NCI-H1436 (cell line): ENCODE measurements at places on chromosomes 16 and 17.

GRCh38 chr17:6596511-6596910 lies 40.2 kb upstream of the PITPNM3 start:
- no peak for DNase-seq

DNA sequence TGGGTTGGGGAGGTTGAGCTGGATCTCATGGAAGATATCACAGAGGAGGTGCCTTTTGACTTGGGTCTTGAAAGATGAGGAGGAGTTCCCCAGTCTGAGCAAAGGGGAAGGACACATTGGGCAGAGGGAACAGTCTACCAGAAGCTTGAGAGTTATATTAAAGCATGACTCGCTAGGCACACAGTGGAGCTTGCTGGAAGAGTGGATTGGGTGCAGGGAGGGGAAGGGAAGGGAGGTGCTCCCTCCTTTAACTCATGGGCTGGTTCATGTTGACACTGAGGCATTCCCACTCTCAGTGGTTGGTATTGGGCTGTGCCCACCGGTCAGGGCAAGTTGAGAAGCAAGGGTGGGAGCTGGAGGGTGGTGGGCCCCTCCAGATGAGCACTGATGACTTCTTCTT lies 5.9 kb downstream of the TMEM98 start:
- no peak for DNase-seq

DNA sequence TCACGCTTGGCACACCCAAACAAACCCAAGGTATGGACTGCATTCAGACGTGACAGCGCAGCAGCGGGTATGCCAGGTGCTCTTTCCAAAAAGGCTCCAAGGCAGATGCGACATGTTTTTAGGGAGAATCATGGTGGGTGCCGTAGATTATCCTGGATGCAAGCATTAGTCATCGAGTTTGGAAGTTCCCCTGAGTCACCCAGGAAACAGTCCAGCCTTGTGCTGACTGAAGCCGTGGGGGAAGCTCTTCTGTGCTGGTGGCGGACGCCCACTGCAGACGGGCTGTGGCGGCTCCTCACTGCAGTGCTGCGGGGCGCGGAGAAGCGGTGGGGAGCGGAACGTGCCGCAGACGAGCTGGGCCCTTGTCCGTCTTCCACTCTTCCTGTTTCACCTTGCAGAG lies 13.9 kb downstream of the JPT2 start:
- DNase-seq, result no peak

DNA sequence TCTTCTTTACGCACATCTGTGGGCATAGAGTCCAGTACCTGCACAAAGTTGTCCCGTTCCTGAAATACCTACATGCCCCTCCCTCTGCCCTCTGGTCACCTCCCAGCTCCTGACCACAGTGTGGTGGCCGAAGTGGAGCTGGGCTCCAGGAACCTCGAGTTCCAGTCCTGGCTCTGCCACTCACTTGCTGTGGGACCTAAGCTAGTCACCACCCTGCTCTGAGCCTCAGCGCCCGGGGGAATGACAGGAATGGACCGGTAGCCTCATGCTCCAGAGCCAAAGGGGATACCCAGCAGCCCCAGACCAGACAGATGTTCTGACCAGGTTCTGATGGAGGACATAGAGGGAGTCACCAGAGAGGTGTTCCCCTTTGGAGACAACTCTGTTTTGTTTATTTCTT lies 26.7 kb upstream of the ITGA3 start:
- no peak for DNase-seq

DNA sequence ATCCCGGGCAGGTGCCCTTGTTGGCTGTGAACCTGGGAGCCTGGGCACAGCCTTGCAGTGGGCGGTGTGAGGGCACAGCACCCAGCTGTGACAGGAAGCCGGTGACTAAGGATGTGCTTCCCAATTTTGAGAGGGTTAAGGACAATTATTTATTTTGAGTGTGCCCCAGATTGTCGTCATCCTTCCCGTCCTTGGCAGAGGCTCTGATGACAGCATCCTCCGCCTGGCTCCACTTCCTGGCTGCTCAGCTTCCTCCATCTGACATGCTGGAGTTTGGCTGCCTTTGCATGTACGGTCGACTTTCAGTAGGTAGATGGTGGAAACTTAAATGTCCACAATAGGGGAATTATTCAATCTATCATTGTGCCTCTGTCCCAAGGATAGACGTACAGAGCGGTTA lies 282.4 kb upstream of the EEF2KMT start:
- no peak for DNase-seq

GRCh38 chr16:72809446-72809845 lies 238.5 kb downstream of the ZFHX3 start:
- DNase-seq, result no peak

- DNase-seq, result no peak
Observed at GRCh38 chr17:62987136-62987535, 21.1 kb downstream of the TANC2 start.

- DNase-seq, result no peak
Observed at GRCh38 chr16:10694830-10695229, at the start of gene TEKT5. TEKT5 (minus strand) TSS chr16:10694930; CDS start chr16:10694873, 57 bp downstream.

GRCh38 chr16:85621698-85622428 lies 8.7 kb downstream of the GSE1 start:
- no peak for DNase-seq

GRCh38 chr17:63035695-63036094 lies 69.7 kb downstream of the TANC2 start:
- DNase-seq, result no peak

- no peak for DNase-seq
Observed at GRCh38 chr17:29066606-29067005, 23.7 kb downstream of the PIPOX start.

DNA sequence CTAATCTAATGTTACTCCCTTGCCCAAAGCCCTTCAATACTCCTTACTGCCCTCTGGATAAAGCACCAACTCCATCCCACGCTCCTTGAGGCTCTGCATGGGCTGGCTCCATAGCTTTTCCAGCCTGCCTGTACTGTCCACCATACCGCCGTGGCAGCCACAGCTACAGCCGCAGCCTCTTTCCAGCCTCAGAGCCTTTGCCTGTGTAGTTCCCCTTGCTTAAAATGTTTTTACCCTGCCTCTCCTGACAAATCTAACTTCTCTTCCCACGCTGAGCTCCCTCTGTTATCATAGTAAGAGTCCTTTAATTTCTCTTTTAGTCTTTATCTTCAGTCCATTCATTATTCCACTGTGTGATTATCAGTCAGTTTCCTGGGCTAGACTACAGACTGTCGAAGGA lies 22.0 kb downstream of the TEX14 start:
- DNase-seq, result no peak

- DNase-seq, result no peak
Observed at GRCh38 chr17:63845509-63845908, 3.0 kb upstream of the SMARCD2 start.

GRCh38 chr16:19213885-19214284 lies 45.8 kb downstream of the SYT17 start:
- DNase-seq, result no peak

GRCh38 chr17:32907583-32907982 lies 20.4 kb upstream of the TMEM98 start:
- DNase-seq, result no peak

DNA sequence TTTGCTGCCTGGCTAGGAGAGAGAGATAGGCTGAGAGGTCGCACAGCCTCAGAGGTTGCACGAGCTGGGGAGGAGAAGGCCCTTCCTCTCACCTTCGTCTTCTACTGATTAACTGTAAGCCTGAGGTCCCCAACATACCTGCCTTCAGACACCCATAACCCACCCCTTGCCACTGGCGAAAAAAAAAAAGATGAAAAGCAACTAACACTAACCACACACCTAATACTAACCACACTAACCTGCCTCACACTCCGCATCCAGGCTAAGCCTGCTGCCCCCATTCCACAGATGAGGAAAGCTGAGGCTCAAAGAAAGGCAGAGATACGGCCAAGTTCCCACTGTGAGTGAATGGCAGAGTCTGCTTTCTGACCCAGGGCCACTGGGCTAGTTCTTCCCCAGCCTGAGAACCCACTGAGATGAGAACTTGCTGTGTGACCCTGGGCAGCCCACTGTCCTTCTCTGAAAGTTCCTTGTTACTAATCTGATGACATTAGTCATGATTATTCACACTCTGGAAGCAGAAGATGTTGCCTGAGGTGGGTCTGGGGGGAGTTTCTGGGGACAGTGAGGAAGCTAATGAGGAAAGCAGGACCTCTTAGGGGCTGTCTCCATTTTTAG lies 4.6 kb downstream of the IL21R start:
- no peak for DNase-seq

GRCh38 chr17:47188271-47188875 lies 722 bp downstream of the CDC27 start:
- DNase-seq, result no peak

GRCh38 chr16:13838401-13839190 lies 81.4 kb upstream of the ERCC4 start:
- DNase-seq, result no peak

- no peak for DNase-seq
Observed at GRCh38 chr16:27369806-27370205, 32.2 kb upstream of the IL21R start.

DNA sequence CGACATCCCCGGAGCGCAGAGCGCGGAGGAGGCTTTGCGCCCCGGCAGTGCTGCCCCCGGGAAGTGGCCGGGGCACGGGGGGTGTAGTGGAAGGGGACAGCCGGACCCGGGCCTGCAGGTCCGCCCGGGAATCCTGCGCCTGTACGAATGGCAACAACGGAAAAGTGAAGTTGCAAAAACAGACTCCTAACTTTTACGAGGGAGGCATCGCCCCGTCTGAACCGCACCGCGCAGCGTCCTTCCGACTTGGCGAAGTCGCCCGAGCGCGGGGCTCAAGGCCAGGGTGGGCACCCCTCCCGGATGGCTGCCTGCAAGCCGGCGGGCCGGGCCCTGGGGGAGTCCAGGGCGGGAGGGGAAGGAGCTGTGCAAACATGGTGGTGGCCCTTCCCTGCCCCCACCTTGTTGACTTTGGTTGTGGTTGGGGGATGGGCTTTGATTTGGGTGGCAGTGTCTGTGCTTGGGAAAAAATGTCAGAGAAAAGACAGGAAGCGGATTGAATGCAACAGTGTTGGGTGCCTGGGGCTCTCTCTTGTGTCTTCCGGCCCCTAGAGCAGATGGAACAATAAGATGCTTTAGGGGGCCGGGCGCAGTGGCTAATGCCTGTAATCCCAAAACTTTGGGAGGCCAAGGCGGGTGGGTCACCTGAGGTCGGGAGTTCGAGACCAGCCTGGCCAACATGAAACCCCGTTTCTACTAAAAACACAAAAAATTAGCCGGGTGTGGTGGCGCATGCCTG lies 675 bp downstream of the RNF213 start:
- DNase-seq, result peak; percentile 56

DNA sequence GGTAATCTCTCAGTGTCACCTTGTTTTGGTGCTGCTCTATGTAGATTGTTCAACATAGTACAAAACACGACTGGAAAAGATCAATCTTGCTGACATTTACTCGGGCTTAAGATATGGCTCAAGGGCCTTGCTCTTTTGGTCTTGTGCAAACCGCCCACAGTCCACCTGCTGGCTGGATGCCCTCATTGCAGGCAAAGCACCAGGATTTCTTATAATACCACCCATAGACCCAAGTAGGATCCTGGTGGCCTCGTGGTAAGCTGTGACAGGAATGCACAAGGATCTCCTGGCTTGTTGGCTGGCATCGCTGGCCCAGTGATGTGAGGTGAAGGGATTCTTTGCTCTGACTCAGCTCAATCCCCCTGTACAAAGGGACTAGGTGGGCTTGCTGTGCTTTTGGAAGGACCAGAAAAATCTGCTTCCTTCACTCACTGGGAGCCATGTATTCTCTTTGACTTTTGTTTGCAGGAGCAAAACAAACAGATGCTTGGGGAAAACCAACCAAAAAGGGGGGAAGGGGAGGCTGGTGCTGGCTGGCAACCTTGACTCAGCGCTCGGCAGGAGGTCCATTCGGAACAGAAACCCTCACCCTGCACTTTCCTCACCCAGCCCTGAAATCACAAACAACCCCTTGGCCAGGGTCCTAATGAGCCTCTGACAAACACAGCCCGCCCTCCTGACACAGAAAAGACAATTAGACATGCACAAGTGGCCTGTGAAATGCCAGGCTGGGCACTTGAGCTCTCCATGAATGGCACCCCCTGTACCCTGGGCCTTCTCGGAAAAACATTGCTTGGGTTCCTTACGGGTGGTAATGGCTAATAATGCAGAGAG lies 36.6 kb upstream of the MED9 start:
- peak; percentile 75 for DNase-seq

DNA sequence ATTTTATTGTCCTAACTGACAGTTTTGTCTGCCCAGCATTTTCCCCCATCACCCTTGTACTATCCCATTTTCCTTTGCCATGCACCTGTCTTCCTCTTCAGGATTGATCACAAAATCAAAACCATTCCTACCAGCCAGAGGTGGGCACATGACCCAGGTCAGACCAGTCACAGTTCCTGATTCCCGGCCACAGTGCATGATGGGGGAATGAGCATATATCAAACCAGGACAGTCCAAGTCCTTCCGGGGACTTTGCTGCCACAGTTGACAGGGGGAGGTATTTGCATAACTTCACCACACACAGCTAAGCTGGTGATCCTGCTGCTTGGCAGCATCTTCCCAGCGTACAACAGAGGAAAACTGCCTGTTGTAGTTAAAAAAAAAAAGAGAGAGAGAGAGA lies 493.9 kb downstream of the WWOX start:
- DNase-seq, result no peak
